ENCODE measurements at places on chromosomes 12 and 14. TPM values are rescaled to one million over a fixed set of nuclear protein-coding genes. Genes with fewer than 3 reads are reported as not detected.

CALCOCO1 gene
- polyA plus RNA-seq, result 137 TPM

RNASE7 gene
- polyA plus RNA-seq, result 0.55 TPM

TAS2R42 gene
- polyA plus RNA-seq, result not detected

GRCh38 chr14:55581342-55581771 lies 1.4 kb downstream of the KTN1 start:
- no peak for DNase-seq

DNA sequence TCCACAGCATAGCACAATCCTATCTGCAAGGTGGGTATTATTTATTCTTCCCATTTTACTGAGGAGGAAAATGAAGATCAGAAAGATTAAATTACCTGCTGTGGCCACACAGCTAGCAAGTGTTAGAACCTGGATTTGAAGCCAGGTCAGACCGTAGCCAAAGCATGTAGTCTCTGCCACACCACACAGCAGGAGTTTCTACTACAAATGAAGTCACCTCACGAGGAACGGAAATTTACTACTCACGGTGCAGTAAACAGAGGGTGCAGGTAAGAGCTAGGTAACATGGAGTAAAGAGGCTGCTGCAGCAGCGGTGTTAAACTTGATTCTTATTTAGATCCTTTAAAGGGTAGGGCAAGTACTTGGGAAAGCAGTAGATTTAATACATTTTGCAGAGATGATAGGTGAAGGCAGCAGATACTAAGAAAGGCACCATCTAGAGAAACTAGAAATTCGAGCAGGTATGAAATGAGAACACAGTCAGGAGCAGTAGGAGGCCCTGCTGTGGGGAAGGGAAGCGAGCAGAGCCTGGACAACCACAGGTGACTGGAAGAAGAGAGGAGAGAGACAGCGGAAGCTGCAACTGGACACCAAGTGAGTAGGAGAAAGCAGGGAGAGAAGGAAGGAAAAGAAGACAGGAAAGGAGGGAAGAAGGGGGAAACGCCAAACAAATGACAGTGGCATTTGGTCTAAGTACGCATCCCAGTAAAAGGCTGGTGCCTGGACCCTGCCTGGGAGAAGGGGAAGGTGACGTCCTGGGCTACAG lies 21.5 kb downstream of the SPTB start:
- DNase-seq, result no peak
